ENCODE measurements at places on chromosomes 3 and 15.

GRCh38 chr3:194120789-194121770 lies 14.9 kb upstream of the HES1 start:
- no peak for DNase-seq

GRCh38 chr3:119357190-119357589 lies 63.0 kb downstream of the ARHGAP31 start:
- no peak for DNase-seq

DNA sequence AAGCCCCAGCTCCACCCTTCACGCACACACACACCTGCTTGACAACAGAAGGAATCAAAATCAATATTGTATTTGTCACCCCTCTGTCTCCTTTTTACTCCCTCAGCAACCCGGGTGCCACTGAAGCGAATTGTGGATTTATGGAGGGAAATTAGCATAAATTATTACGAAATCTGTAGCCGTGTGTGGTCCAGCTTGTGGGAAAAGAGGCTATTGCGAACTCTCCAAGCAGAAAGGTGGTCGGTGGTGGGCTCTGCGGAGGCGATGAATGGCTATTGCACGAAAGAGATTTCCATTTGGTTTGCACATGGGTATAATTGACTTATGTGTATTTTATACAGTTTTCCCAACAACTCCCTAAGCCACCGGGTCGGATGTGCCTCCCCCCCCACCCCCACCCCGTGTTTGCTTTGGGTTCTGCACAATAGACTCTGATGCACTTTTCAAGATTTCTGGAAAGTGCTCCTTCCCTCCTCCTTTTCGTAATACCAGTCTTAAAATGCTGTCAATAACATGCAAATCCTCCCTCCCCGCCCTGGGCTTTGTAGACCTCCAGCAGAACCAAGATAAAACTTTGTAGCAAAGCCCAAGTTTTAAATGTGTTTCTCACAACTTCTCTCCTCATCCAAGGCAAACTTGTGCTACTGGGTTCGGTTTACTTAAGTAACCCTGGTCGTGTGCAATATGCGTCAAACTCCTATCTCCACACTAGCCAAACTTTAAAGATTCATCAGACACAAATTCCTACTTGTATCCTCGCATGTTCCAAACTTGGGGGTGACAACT lies 3.1 kb upstream of the FOXB1 start:
- DNase-seq, result peak; percentile 24

- DNase-seq, result no peak
These were observed 2.5 kb downstream of the SCG5 start for GRCh38 chr15:32643907-32644445.

DNA sequence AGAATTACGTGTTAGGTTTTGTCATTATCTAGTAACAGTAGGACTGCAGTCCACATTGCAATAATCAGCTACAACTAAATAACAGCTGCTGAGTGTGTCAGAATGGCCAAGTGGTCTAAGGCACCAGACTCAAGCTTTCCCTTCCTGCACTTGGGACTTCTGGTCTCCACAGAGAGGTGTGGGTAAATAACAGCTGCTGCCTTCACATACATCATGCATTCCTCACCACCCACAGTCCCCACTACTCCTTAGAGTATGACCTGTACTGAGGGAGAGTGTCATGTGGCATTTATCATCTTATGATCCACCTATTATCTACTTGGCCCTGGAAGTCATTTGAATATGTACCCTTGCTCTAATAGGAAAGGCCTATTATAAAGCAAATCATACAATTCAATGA lies 22.2 kb upstream of the ZMAT3 start:
- no peak for DNase-seq

GRCh38 chr3:7340795-7341194 lies 479.9 kb downstream of the GRM7 start:
- DNase-seq, result no peak

- DNase-seq, result peak; percentile 18
These were observed 104.2 kb upstream of the SLC7A14 start for GRCh38 chr3:170689893-170690660.

DNA sequence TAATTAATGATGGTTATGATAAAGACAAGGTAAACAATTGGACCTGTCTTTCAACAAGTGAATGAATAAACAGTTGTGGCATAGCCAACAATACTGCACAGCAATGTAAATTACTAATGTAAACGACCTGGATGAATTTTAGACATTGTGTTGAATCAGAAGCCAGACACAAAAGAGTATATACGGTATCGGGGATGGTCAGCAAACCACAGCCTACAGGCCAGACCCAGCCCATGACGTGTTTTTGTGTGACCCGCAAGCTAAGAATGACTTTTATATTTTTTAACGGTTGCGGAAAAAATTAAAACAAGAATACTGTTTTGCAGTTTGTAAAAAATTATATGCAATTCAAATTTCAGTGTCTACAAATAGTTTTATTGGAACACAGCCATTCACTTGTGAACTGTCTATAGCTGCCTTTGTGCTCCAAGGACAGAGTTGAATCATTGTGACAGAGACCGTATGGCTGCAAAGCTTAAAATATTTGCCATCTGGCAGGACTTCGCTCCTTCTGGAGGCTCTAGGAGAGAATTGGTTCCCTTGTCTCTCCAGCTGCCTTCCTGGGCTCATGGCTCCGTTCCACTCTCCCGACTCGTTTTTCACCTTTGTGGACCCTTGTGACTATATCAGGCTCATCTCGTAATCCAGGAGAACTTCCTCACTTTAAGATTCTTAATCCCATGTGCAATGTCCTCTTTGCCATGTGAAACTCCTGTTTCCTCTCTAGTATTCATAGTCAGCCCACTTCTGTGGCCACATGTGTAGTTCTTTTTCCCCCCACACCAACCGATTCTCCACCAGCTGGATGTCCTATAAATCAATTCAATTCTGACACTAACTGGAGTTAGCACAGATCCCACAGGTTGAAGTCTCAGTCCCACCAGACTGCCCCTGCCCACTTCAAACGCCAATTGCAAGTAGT lies 72.7 kb downstream of the CMTM8 start:
- no peak for DNase-seq

DNA sequence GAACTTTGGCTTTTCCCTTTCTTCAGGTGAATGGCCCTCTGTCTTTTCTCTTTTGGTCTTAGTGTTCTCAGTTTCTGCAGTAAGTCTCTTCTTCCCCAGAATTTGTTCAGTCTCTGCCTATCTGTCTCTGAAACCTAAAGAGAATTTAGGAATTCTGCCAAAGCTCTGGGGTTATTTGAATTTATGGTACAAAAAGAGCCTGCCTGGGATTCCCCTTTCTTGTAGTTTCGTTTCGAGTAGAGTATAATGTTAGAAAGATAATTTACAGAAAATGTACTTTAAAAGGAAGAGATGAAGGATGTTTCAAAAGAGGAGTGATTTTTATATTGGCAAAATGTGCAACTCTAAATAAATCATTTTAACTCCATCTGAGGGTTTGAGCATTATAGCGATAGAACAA lies 247.4 kb upstream of the SATB1 start:
- no peak for DNase-seq

- no peak for DNase-seq
These were observed 125.8 kb downstream of the P2RY1 start for GRCh38 chr3:152960684-152961083.

DNA sequence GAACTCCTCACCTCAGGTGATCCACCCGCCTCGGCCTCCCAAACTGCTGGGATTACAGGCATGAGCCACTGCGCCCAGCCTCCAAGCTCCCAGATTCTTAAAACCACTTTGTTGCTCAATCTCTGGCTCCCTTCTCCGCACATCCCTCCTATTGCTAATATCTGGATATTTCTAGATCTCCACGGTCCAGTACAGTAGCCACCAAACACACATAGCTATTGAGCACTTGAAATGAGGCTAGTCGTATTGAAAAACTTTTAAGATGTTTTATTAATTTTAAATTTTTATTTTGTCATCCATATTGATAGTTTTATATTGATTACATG lies 44.3 kb downstream of the SLC28A1 start:
- DNase-seq, result no peak

DNA sequence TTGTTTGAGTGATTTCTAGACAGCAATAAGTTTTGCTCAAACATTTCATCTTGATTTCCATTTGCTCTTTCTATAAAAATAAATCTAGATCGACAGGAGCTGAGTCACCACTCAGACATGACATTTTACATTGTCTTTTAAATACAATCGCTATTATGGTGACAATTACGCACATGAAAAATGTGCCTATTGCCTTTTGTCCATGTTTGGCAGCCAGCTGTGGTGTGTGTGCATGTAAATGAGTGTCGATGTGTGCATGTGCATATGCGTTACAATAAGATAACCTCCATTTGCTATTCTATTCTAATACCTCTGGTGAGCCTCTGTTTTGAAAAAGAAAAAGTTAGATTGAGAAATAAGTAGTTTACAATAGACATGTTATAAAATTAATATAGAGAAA lies 89.7 kb upstream of the GRM7 start:
- no peak for DNase-seq

DNA sequence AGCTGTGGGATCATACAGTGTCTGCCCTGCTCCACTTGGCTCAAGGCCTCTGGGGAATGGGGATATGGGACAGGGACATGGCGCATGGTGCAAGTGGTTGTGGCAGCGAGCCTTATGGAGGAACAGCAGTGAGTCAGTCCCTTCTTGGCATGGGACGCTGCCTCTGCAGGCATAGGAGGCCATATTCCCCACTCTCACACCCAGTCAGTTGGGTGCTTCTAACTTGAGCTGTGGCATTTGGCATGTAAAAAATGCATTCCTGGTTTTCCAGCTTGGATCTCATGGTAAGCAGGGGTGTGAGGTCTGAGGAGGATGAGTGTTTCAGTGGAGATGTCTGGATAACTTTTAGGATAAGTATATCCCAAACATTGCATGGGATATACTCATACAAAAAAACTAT lies 31.6 kb upstream of the UBE2Q2 start:
- DNase-seq, result no peak

DNA sequence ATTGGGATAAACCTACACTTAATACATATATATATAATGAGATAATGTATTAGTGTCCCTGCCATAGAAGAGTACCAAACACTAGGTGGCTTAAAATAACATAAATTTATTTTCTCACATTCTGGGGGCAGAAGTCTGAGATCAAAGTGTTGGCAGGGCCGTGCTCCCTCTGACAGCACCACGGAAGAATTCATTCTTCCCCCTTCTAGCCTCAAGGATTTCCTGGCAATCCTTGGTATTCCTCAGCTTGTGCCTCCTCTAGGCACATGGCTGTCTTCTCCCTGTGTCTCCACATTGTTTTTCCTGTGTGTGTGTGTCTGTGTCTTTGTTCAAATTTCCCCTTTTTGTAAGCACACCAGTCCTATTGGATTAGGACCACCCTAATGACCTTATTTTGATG lies 115.2 kb upstream of the AGBL1 start:
- DNase-seq, result no peak

DNA sequence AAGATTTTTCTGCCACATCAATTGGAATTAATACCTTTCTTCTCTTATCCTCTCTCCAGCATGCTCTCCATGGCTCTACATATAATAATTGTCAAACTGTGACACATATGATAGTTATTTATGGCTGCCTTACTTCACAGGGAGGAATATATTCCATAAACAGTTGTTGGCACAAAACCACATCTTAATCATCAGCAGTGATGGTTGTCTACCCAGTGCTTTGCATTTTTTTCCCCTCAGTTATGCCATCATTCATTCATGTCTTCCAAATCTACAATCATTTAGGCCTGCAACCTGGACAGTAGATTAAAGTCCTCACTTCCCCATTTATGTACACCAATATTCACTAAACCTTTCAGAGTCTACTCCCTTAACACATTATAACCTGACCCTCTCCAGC lies 107.7 kb downstream of the THRB start:
- DNase-seq, result no peak

GRCh38 chr15:60793656-60794055 lies 314.7 kb upstream of the ICE2 start:
- no peak for DNase-seq

- no peak for DNase-seq
These were observed 11.2 kb downstream of the ISLR2 start for GRCh38 chr15:74141591-74141990.

DNA sequence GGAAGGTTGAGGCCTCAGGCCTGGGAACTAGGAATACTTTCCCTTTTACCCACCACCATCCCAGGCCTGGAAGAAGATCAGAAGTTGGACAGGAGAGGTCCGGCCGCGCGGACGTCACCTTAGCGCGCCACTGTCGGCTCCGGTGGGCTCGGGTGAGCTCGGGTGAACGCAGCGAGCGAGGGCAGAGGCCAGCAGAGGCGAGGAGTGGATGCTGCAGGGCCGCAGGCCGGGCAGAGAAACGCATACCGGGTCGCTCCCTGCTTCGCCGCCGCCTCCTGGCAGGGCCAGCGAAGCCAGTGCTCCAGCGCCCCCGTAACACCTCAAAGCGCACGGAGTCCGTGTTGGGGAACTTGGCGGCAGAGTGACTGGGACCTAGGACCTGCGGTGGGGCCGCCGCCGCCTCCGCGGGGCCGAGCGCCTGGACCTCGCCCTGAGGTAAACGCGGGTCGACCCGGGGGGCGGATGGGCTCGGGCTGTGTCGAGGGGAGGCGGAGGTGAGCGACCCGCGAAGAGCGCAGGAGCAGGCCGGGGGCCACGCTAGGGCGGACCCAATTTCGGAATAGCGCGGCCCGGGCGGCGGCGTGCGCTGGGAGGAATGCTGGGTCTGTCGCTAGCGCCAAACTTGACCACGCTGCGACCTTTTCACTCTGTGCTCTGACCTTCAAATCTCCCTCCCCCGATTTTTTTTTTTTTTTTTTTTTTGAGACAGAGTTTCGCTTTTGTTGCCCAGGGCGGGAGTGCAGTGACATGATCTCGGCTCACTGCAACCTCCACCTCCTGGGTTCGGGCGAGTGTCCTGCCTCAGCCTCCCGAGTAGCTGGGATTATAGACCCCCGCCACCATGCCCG lies 1.6 kb downstream of the CYP11A1 start:
- peak; percentile 44 for DNase-seq

DNA sequence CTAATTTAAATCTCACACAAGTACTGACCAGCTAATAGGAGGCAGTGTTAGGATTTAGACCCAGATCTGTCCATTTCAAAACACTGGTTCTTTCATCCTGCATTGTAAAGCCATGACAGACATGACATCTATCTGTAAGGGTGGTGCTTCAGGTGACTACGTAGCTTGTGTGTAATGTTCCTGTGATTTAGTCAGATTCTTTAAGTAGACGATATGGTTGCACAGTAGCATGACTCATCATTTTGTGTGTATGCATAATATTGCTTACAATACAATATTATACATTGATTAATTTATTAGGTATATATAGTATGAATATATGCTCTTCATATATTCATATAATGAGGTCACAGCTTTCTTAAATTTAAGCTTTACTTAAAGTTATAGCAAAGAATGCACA lies 628.5 kb downstream of the GRM7 start:
- no peak for DNase-seq

DNA sequence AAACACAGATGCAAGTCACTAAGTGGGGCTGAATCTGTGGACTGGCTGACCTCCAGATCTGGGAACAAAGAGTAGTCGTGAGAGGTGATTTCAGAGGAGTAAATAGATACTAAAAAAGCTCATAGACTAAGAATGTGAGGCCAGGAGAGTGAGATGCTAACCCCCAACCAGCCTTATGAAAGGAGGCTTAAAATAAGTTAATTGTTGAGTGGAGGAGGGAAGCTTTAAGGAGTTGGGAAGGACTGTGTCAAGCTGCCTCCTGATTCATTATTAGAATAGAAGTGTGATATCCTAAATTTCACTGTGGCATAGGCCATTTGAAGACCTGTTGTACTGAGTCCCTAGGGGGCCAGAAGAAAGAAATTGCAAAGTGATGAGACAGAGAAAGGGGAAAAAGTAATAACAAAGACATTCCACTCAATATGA lies 107.6 kb downstream of the RBPMS2 start:
- DNase-seq, result no peak

- no peak for DNase-seq
These were observed 26.8 kb downstream of the FBXW12 start for GRCh38 chr3:48398701-48399386.

All from neuronal stem cell (in vitro differentiated cells).